ENCODE measurements at places on chromosomes 12 and 14.
A peak's percentile ranks its signal among the peaks of the same experiment; 100 is the strongest.

DNA sequence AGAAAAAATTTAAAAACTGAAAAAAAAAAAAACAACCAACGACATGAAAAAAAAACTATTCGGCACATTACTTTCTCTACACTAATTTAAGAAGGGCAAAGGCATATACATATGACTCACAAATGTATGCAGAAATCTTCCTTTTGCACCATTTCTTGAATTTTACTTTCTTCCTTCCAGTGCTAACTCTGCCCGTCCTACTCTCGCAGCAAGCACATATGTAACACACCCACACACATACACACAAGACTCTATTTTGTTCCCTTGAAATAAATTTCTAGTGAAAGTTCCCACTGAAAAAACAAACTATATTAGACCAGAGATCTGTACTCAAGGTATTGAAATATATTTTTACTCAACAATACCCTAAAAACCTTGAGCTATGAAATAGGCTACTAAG is 14.6 kb downstream of the BTG1 start:
- DNase-seq = no peak

DNA sequence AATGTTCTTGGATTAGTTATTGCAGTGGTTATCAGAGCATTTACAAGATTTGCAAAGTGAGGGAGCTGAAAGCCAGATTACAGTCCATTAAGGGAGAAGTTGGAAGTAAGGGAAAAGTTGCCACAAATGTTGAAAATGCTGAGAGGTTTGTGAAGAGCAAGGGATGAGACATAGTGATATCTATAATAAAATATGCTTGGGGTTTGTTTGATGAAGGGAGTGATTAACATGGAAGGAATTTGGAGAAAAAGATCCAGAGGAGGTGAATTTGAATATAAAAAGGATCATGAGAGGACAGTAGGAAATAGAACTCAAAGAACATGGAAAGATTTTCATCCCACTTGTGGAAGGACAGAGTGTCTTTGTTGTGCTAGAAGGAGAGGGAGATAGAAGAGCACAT is 19.3 kb upstream of the CCER1 start:
- no peak for DNase-seq

DNA sequence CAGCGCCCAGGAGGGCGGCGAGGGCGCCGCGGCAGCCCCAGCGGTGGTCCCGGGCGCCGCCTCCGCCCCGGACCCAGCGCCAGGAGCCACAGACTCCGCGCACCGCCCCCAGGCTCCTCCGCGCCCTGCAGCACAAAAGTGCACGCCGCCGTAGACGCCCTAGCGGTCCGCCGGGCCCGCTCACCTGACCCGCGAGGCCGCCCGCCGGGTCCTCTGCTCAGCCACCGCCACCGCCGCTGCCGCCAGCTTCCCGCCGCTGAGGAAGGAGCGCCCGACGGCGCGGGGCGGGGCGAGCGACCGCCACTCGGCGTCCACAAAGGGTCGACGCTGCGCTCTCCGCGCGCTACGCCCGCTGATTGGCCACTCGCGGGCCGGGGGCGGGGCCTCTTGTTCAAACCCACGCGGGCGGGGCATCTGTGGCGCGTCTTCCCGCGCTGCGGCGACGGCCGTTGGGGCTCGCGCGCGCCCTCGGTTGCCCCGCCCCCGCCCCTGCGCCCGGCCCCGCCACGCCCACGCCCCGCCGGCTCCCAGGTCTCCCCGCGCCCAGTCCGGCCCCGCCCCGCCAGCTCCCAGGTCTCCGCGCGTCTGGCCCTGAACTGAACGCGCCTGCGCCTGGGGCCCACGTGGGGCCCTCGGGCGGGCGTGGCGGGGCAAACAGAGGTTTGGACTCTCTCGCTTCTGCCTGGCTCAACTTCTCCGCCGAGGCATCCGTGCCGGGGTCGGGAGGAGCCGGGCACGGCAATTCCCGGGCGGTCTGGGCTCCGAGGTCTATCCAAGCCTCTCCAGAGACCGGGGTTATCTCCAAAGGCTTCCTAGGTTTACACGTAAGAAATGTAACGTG is at the start of gene CDCA4:
CDCA4 (minus strand) TSS at position 269 of the 841 bp plus-strand sequence. CDS start 9,154 bp downstream, outside the sequence.
- DNase-seq = peak; percentile 99

GRCh38 chr12:52436828-52437474 is 2.8 kb upstream of the KRT75 start:
- no peak for DNase-seq

GRCh38 chr12:116471544-116471943 is 87.6 kb upstream of the MAP1LC3B2 start:
- DNase-seq = no peak

DNA sequence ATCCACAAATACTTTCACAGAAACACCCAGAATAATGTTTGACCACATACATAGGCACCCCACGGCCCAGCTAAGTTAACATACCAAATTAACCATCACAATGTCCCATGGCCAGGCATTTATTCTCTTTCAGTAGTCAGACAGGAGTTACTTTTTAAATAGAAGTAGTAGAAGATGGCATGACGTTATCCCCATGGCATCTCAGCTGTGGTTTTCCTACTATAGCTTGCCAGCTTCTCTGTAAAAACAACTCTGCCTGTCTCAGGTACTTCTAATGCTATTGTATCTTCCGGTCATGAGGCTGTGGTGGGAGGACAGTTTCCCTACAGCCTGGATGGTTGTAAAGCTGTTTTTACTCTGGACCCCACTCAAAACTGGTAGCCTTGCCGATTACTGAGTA is 19.3 kb downstream of the CTSG start:
- DNase-seq = no peak

- DNase-seq = no peak
These were observed 37.3 kb downstream of the MGST1 start for GRCh38 chr12:16384732-16385131.

Measured in posterior cingulate gyrus (tissue), 11 donors.